M059J (cell line): ENCODE measurements at places on chromosomes 1 and 21. TPM values are rescaled to one million over a fixed set of nuclear protein-coding genes. Genes with fewer than 3 reads are reported as not detected.

GRCh38 chr1:175824079-175824478 is 80.7 kb upstream of the TNR start:
- DNase-seq: no peak

DNA sequence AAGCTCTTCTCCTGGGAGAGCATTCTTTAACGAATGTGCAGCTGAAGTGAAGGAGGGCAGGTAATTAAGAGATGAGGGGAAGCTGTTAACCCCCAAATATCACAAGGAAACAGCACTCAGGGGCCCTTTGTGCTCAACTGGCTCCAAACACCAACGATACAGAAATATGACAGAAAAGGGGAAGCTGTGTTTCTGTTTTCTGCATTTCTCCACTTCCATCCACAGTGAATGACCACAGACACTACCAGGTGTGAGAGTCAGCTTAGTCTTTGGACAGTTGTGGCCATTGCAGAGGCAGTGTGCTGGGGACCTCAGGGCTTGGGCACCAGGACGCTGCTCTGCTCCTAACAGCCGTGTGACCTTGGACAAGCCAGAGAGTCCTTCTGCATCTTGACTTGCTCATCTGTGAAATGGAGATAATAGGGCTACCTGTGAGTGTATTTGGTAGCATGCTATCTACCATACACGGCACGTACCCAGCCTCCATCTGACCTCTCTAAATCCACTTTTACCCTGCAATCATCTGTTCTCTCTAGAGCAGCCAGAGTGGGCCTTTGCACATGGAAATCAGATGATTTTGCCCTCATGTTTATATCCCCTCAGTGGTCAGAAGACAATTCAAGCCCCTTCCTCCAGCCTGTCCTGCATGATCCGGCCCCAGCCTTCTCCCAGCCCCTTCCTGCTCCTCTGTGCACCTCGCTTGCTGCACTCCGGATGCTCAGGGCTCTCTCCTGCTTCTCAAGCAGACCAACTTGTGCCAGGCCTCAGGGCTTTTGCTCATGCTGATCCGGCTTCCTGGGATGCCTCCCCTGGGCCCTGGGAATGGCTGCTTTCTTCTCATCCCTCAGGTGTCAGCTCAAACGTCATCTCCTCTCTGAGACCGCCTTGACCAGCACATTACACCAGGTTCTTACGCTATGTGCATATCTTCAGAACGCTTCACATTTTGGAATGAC is 4.7 kb upstream of the TINAGL1 start:
- no peak for DNase-seq

DNA sequence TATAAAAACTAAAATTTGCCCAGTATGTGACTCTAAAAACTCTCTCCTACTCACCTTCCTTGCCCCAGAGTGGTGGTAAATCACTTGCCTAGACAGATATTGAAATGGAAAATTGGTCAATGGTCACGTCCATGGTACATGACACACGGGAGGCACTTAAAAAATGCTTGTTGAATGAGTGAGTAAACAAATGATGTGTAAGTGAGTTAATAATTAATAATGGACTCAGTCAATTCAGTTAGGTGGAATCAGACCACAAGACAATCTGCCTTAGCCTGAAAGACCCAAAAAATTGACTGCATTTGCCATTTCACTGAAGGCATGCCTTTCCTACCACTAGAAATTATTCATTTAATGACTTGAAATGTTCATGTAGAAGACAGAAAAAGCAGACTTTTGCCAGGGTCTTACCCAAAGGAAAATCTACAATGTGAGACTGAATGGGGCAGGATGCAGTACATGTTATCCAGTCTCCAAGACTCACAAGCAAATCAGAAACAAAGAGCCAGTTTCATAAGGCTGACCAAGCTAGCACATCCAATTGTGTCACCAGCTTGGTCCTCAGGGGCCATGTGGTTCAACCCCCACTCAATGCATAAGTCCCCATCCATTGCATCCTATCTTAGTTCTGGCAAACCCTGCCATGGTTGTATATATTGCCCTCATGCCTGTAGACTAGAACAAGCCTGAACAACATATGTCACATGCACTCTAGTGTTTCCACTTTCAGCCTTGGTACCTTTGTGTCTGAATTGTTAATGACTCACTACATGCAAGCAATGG is 73.6 kb downstream of the TBX15 start:
- no peak for DNase-seq

DNA sequence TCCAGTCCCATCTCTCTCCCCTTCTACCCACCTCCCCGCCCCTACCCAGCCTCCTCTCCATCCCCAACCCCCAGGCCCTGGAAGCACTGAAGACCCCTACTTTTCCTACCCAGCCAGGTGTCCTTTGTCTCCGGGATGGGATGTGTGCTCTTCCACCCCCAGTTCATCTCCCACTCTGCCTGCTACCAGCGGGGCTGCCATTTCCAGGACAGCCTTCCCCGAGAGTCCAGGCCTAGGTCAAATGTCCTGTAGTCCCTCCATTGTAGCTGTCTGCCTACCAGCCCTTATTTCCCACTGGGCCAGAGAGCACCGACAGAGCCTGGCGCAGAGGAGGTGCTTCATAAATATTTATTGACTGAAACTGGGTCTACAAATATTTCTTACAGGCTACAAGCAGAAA is 72.0 kb upstream of the TLR5 start:
- no peak for DNase-seq

DNA sequence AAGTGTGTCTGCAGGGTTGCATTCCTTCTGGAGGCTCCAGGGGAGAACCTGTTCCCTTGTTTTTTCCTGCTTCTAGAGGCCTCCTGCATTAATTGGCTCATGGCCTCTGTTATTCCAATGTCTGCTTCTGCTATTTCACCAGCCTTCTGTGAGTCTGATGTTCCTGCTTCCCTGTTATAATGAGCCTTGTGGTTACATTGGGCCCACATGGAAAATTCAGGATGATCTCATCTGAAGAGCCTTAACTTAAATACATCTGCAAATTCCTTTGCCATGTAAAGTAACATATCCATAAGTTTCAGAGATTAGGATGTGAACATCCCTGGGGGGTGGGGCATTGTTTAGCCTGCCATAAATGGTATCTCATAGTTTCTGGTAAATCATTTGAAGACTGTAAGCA is 181.1 kb downstream of the RWDD3 start:
- no peak for DNase-seq

GRCh38 chr1:92536980-92537884 is 50.5 kb upstream of the GFI1 start:
- peak; percentile 66 for DNase-seq

GRCh38 chr1:24319312-24319863 is at the start of gene GRHL3:
Gene GRHL3 (plus strand): TSS chr1:24319357. CDS start chr1:24319552, 195 bp downstream.
- DNase-seq: peak; percentile 55

DNA sequence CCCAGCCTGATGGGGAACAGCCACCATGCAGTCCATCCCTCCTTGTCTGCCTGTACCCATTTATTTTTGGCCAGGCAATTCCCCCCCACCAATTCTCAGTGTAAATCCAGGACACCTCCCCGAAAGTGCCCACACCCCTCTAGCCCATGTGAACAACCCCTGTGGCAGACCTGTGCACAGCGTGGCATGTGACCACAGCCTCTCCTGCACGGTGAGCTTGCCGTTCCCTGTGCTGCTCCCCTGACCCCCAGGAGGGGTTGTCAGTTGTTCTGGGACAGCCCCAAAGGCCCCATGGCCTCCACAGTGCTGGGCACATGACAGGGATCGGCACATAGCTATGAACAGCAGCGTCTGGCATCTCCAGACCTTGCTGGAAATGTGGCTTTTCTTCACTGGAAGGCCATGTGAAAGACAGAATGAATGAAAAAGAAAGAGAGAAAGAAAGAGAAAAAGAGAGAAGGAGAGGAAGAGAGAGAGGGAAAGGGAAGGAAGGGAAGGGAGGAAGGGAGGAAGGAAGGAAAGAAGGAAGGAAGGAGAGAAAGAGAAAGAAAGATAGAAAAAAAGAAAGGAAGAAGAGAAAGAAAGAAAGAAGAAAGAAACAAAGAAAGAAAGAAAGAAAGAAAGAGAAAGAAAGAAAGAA is 3.9 kb downstream of the CAPN9 start:
- DNase-seq: no peak

DNA sequence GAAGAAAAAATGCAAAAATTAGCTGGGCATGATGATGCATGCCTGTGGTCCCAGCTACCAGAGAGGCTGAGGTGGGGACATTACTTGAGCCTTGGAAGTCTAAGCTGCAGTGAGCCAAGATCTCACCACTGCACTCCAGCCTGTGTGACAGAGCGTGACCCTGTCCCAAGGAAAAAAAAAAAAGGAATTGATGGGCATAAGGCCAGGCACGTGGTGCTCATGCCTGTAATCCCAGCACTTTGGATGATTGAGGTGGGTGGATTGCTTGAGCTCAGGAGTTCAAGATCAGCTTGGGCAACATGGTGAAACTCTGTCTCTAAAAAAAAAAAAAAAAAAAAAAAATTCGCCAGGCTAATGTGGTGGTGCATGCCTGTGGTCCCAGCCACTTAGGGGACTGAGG is 55.8 kb upstream of the ATP2B4 start:
- peak; percentile 64 for DNase-seq

DNA sequence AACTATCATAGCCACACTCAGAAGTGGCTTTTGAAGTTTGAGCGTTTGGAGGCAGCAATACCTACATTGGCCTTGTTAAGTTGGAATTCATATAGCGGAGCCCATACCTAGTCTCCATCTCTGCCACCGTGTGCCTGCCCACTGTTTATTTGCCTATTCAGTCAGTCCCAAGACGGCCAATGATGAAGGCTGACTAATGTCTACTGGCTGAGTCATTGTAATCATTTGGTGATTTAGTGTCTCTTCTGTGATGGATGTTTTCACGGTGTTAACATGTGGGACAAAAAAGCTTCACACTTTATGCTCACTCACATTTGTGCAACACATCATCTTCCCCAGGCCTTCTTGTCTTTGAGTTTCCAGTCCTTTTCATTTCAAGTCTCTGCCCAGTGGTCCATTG is 92.6 kb upstream of the PBX1 start:
- DNase-seq: peak; percentile 16

DNA sequence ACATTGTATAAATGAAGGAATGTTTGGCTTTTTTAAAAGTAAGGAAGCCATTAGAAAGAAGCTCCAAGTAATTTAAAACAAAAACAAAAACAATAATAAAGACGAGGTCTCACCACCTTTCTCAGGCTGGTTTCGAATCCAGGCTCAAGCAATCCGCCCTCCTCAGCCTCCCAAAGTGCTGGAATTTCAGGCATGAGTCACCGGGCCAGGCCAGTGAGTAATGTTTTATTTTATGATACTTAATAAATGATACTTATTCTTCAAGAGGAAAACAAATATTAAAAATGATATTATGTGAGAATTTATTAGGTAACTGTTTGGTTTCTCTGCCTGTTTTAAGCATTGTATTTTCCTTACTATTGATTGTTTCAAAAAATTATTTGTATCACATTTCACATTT is 201.4 kb upstream of the BRINP3 start:
- DNase-seq: peak; percentile 2

DNA sequence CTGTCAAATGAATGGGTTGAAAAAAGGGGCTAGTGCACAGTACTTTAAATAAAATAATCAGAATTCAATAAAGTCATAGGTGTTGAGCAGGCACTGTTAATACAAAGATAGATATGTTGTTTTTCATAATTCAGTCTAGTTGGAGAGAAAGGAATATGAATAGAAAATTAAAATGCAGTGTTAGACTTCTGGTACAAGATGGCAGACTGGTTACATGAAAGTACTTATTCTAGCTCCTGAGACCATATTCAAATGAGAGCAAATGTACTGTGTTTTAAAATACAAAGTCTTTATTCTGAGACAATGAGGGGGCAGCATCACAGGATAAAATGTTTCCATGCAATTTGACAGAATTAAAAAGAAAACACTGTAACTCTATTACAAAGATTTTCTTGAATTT is 542.1 kb downstream of the COL11A1 start:
- DNase-seq: no peak

The CD1E gene
- not detected in 2 replicates for total RNA-seq

The CLCA2 gene
- 0.15 and 0.30 TPM in 2 replicates for total RNA-seq

The ANKRD65 gene
- 0.17 and 0.64 TPM in 2 replicates for total RNA-seq

The LYPD8 gene
- total RNA-seq: 0.84 and 3.8 TPM in 2 replicates

The CNR2 gene
- total RNA-seq: not detected in 2 replicates

The GPX7 gene
- 7.7 and 8.7 TPM in 2 replicates for total RNA-seq

The MRAP gene
- not detected in 2 replicates for total RNA-seq
